Suprapubic skin (tissue), 4 donors: ENCODE measurements at places on chromosomes 12 and 14.
A peak's percentile ranks its signal among the peaks of the same experiment; 100 is the strongest.

- DNase-seq = no peak
Measured at GRCh38 chr14:84006643-84007155, 1523.2 kb upstream of the FLRT2 start.

DNA sequence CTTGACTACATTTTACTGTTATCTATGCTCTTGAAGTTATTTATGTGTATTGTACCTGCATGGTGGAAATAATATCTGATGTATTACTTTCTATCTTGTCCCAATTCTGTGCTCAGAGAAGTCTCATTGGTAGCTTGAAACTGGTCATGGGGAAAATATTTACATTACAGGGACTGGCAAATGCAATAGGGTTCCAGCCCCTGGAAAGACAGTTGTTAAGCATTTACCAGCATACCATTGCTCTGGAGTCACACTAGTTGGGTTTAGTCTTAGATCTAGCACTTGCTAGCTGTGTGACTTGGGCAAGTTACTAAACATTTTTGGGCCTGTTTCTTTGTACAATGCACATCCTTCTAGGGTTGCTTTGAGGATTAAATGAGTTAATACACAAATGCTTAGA, 86.3 kb upstream of the NRXN3 start:
- DNase-seq = no peak

DNA sequence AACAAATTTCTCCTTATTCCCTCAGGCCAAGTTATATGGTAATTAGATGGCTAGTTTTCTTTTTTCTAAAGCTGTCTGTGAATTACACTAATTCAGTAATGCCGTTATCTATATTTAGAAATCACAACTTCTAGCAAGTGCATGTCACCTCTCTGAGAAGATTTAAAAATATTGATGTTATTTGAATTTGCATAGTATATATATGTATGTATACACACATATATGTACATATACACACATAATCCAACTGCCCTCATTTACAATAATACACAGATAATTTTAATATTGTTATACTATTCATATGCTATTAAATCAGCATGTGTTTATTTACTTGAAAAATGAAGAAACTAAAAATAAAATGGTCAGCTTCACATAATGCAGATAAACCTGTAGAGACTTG, 563.9 kb downstream of the SLC16A7 start:
- DNase-seq = no peak

DNA sequence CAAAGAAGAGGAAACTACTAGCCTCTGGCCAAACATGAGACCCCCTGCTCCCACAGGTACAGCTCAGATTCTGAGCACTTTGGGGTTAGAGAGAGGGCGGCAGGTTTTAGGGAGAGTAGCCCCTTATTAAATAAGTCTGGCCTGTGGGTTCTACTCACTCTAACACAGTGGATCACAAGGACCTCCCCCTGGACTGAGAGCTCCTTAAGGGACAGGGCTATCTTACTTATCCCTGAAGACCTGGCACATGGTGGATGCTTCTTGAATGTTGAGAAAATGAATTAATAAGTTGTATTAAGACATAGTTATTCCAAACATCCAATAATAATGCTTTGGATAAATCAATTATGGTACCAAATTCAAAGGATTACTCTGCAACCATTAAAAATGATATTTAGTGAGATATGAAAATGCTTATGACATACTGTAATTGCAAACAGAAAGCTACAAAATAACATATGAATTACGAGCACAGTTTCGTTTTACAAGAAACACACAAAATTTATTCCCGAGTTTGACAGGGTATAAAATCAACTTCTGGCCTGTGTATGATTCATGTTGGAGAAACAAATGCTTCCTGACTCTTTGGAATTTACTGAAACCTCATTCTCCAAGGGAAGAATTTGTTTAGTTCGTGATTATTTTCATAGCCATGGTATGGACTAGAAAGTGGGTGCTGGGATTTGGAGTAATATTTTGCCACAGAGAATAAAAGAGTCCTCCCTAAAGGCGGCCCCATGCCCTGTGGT, 59.3 kb upstream of the BDKRB2 start:
- no peak for DNase-seq

GRCh38 chr14:81436296-81437138, 36.4 kb upstream of the STON2 start:
- peak; percentile 84 for DNase-seq

DNA sequence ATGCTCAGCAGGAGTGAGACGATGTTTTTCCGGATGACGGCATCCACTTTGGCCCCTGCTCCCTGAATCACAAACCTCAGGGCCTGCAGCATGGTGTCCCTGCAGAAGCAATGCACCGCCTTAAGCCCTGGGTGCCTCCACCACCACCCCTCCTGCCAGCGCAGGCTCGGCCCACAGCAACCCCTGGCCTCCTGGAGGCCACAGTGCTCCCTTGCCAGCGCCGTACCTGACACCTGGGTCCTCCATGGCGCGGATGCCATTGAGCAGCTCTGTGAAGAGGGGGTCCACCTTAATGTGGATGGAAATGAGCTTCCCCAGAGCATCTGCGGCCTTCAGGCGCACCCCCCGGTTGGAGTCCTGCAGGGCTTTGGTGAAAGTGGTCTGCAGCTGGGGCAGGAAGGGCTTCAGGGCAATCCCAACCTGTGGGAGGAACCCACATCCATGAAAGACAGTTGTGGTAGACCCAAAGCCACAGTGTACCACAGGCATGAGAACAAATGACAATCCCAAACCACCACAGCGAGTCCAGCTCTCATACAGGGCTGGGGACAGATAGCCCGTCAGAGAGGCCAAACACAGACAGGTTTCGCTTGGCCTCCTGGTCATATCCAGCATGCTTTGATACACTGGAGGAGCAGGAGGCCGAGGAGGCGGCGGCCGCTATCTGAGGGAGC, 17.9 kb upstream of the RAB35 start:
- DNase-seq = no peak

GRCh38 chr14:100104006-100104352, 38.8 kb downstream of the EVL start:
- DNase-seq = peak; percentile 48

GRCh38 chr14:70704960-70705359, 63.2 kb downstream of the TTC9 start:
- DNase-seq = no peak

- no peak for DNase-seq
Measured at GRCh38 chr12:24902511-24903328, 46.2 kb downstream of the BCAT1 start.

- DNase-seq = no peak
Measured at GRCh38 chr14:30698463-30698862, 76.3 kb downstream of the SCFD1 start.

DNA sequence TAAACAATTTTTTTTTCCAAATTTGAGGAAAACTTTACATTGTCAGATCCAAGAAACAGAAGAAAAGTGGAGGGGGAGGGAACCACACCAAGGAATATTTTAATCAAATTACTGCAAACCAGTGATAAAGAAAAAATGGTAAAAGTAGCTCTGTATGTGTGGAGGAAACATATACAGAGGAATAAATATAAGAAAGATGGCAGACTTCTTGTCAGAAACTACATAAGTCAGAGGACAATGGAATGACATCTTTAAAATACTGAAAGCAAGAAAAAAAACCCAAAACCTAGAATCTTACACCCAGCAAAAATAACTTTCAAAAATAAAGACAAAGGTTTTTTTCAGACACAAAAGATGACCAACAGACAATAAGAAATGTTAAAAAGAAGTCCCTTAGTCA, 10.2 kb upstream of the LLPH start:
- no peak for DNase-seq

DNA sequence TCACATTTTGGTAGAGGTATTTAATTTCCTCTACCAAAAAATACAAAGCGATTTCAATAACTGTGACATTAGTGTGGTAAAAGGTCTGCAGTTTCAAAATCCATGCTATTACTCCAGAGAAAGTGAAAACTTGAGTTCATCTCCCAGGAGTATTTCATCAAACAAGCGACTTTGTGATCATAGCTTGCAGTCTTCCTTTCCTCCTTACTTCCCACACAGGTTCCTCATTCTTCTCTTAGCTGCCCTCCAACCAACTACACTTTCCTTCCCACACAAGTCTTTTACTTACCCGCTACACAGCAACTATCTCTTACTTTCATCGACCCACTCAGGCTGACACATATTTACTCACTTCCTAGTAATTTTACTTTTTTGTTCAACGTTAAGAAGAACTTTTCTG, 413.4 kb upstream of the USP15 start:
- no peak for DNase-seq

GRCh38 chr12:94186278-94187241, 38.2 kb downstream of the PLXNC1 start:
- DNase-seq = peak; percentile 82

DNA sequence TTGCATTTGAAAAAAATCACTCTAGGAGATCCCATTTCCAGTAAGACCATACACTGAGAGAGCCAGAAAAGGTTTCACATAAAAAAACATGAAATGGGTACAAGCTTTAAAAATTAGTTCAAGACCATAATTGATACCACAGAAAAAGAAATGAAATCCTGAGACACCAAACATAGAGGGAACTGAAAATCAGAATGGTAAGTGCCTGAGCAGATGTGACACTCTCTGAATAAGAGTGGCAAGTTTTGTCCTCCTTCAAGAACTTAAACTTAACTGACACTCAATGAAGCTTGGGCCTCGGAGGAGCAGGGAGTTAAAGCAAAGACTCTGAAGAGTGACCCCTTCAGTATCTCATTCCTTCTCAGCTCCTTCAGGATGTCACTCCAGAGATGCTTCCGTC, 23.2 kb upstream of the PTGDR start:
- no peak for DNase-seq

DNA sequence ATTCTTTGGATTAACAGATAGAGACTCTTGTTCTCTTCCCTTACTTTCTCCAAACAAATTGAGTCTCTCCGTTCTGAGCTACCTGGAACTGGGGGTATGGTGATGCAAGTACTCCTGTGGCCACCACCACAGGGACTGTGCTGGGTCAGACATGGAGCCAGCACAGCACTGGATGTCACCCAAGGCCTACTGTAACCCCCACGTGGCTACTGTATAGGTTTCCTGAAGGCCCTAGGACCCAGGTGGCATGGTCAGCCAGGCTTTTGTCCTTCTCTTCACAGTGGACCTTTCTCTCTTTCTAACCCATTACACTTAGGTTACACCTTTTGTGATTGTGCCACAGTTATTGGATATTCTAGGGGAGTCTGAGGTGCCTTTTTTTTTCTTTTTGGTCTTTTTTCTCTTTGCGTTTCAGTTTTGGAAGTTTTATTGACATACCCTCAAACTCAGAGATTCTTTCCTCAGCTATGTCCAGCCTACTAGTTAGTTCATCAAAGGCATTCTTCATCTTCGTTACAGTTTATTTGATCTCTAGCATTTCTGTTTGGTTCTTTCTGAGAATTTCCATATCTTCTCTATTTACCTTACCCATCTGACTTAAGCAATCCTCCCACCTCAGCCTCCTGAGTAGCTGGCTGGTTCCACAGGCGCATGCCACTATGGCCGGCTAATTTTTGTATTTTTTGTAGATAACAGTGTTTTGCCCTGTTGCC, 6.0 kb upstream of the KLHDC2 start:
- no peak for DNase-seq
